Neuronal stem cell (in vitro differentiated cells): ENCODE measurements at places on chromosomes 6 and 20.

DNA sequence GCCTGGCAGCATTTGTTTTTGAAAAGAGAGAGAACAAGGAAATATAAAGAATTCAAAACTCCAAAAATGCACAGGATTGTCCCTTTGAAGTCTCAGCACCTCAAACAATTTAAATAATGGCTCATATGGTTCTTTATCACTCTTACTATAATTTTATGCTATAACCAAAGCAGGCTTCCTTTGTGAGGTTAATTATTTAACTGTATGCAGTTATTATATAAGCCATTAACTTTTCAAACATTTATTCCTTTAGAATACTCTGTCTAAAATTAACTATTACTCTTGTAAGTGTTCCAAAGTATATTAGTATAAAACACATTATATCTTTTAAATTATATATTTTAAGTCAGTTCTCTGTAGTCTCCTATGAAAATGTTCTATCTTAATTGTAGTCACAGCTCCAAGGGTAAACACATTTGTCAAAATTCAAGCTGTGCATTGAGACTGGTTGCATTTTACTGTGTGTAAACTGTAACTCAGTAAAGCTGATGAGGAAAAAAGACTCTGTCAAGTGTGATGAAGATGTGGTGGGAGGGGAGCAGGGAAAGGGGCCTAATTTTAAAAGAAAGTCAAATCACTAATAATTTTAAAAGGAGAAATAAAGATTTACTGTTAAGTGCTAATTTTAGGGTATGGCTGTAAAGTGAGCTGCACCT lies 20.0 kb upstream of the PLAGL1 start:
- DNase-seq: no peak

GRCh38 chr6:143015300-143015706 lies 45.4 kb upstream of the AIG1 start:
- no peak for DNase-seq

DNA sequence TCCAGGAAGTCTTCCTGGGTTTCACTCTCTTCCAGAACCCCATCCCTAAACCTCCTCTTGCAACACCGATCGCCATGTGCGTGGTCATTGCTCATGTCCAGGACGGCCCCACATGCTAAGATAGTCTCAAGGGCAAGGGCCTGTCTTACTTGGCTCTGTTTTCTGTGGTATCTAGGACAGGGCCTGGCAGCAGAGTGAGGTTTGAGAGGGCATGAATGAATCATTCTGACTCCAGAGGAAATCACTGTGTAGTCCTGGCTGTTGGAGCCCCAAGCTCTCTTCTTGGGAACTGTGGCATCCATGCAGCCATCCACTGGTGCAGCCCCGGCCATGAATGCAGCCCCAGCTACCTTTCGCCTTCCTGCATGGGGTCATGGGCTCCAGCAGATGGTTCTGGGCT lies 12.4 kb downstream of the SIRPA start:
- DNase-seq: no peak

DNA sequence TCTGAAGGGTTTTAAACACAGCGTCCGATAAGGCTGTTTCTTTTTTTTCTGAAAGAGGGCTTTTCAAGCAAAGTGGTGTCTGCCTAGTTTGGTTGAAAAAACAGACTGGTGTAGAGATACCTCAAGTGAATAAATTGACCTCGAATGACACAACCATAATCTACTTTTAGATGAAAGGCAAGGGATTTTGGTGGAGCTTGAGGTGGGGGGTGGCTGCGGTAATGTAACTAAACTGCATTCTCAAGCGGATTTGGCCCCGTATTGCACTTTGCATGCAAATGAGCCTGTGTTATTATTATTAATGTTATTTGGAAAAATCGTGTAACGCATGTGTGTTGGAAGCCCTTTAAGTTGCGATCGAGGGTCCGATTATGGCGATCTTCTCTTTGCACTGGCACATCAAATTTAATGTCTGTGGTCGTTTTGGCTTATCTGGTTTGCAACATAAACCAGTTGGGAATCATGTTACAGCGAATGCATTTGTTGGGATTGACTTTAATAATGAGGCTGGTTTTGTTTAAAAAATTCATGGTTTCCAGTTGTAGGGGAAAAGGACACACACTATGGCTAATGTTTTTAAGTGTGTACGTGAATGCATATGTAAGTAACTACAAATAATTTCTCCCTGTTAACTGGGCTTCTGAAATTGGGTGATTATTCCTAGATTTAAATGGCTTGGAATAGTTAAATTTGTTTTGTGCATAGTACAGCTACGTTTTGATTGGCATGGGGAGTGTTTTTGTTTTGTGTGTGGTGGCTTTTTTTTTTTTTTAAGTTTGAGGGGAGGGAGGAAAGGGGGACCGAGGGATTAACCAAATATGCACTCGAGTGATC lies 1.0 kb downstream of the JARID2 start:
- no peak for DNase-seq

DNA sequence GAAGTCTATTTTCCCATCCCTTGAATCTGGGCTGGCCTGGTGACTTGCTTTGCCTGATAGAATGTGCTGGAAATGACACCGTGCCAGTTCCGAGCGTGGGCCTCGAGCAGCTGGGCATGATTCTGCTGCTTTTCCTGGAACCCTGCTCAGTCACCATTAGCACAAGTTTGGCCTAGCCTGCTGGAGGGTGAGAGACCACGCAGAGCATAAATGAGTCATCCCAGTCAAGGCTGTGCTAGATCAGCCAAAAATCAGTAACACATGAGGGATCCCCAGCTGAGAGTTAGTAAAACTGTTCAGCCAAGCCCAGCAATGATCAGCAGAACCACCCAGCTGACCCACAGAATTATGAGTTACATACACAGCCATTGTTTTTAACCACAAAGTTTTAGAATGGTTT lies 74.8 kb upstream of the TOP1 start:
- DNase-seq: no peak

GRCh38 chr6:167275001-167275400 lies 16.1 kb upstream of the UNC93A start:
- no peak for DNase-seq

DNA sequence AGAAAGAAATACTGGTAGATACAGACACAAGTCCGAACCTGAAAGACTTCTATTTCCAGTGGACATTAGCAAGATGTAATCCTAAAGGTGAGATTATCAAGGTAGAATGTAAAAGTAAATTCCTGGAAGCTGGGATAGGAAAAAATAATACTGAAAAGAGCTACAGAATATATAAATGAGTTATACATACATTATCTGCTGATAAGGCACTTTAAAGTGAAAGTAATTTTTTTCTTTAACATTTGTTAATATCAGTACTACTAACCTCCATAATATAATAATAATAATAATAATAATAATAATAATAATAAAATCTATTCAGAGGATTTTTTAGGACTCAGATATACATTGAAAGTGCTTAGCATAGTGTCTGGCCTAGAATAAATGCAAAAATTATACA lies 102.5 kb downstream of the RFX6 start:
- DNase-seq: no peak

- no peak for DNase-seq
These were observed 49.3 kb downstream of the RIN2 start for GRCh38 chr20:19807191-19807945.

GRCh38 chr20:54070187-54070987 lies at the start of gene BCAS1:
TSS of gene BCAS1 (minus strand) at chr20:54070594. CDS start at chr20:54058718, 11,876 bp downstream.
- no peak for DNase-seq

GRCh38 chr6:36576578-36576977 lies 17.6 kb upstream of the SRSF3 start:
- DNase-seq: no peak

GRCh38 chr6:132464538-132465256 lies 48.2 kb downstream of the STX7 start:
- DNase-seq: no peak

DNA sequence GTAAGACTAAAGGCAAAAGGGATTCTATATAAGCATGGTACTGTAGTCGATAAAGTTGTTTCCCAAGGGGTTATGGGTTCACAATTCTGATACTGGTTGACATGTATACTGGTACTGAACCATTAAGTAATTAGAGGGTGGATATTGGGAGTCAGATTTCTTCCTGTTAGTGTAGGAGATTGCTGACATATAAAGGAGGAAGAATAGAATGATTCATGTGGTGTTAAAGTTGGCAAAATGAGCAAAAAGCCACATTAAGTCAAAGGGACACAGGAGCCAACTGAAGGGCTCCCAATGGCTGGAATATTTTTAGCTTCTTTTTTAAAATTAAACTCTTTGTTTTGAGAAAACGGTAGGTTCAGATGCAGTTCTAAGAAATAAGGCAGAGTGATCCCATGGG lies 161.8 kb upstream of the PRND start:
- no peak for DNase-seq

GRCh38 chr20:61291166-61291829 lies 39.2 kb downstream of the CDH4 start:
- DNase-seq: no peak

DNA sequence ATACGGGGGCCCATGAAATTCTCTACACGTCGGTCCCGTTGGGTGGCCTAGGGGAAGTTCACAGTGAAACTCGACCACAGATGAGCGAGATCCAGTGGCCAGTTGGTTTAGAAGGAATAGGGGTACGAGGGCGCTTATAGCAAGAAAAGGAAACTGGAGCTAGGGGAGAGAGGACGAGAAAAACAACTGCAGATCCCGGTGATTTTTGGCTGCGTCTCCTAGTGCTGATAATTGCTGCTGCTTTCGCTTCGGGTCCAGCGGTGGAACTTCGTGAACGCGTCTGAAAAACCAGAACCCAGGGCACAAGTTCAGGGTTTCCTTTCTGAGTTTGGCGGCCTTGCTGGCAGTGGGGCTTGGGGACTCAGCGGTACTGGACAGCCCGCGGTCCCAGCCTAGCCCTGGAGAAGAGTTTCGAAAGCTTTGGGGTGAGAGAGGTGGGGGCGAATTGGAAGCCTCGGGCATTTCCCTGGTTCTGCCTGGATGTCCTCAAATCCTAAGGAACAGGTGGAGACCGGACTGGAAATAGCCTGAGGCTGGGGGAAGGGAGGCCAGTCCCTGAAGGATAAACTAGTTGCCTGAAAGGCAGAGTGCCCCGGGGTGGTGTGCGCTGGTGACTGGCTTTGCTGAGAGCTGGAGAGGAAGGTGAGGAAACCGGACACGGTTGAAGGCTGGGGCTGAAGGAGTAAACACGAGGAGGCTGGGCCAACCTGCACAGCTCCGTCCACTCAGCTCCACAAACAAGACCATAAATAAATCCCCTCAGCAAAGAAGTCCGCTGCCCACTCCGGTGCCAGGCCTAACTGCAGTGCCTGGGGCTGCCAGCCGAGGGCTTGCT lies 793 bp downstream of the GMPR start:
- DNase-seq: no peak

DNA sequence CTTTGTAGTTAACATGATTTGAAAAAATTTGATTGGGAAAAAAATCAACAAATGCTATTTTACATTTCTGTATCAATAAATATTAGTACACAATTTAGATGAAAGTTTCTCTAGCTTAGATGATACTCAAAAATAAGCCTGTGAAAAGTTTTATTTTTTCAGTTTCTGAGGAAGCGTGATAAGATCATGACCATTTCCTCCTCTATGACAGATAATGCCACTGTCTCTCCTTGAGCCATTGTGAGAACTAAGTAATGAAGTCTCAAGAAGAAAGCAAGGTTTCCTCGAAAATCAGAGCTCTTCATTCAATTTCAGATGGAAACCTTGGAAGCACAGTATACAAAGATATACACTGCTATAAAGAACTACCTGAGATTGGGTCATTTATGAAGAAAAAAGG lies 395.0 kb downstream of the HDGFL1 start:
- DNase-seq: no peak

- no peak for DNase-seq
These were observed 1.2 kb downstream of the TRAF3IP2 start for GRCh38 chr6:111604259-111605099.

DNA sequence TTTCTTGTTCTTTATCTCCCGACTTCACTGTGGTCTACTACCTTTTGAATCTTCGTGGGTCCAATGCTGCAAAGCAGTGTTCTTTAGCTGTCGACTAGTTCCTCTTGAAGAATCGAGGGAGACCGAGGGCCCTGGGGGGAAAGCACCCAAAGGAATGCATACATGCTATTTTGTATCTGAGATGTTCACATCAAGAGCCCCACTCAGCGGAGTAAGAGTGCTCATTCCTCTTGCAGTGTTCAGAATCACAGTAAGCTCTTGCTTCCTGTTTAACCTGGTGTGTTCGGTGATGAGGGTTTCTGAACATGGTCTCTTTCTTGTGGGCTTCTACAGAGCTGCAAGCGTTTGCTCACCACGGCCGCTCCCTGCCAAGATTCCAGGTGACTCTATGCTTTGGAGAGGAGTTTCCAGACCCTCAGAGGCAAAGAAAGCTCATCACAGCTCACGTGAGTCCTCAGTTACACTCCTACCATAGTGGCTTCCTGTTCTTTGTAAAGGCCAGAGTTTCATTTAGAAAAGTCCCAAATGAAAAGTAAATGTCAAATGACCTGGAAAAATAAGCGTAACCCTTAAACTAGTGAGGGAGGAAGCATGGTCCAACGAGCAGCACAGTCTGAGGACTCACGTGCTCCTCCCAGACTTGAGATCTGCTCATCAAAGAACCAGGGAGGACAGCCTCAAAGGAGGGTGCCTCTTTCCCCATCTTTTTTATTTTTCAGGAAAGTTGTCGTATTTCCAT lies 13.3 kb downstream of the IRF4 start:
- no peak for DNase-seq

DNA sequence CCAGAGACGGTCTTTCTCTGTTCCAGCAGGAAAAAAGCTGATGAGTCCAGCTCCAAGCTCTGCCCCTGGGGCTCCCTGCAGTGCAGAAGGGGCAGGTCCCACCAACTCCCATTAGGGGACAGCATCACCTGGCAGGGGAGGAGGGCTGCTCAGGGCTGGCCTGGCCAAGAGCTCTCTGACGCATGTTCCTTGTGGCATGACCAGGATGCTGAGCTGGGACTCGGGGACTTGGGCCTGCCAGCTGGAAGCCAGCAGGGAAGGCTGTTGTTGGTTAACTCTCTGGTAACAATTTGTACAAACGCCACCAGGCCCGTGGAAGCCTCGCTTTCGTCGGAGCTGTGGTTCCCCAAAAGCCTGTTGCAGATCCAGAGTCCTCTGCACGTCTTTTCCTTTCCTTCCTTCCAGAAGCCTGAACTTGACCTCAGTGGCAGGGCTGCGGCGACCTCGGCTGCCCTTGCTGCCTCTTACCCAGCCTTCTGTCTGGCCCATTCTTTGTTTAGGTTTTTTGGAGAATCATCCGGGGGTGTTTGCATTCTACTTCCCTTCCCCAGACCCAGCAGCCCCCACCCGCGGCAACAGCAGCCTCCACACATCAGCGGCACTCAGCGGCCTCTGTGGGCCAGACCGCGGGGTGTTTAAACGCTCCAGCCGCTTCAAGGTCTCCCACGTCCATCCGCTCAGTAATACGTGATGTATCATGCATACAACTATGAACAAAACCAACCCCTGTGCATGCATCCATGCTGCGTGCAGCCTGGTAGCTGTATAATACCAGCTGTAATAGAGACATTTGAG lies 63.3 kb downstream of the GNAS-AS1 start:
- no peak for DNase-seq

- no peak for DNase-seq
These were observed 193.5 kb upstream of the PLN start for GRCh38 chr6:118354641-118355040.

- no peak for DNase-seq
These were observed 57.6 kb downstream of the L3MBTL3 start for GRCh38 chr6:130075879-130076460.
